ENCODE measurements at places on chromosomes 6 and 20. TPM values are rescaled to one million over a fixed set of nuclear protein-coding genes. Genes with fewer than 3 reads are reported as not detected.

Gene ENPP1
- 2.5 TPM for total RNA-seq

Gene TFB1M
- total RNA-seq, result 20.8 TPM

Gene MYB
- total RNA-seq, result 0.13 TPM

Gene NT5E
- 223 TPM for total RNA-seq

Gene EFCAB8
- 0.07 TPM for total RNA-seq

Gene XKR7
- total RNA-seq, result not detected

Gene FRMD1
- not detected for total RNA-seq

Gene OR2J3
- total RNA-seq, result not detected

Gene HEY2
- 0.46 TPM for total RNA-seq

Gene FOXC1
- 13.8 TPM for total RNA-seq

Gene C6orf141
- 6.0 TPM for total RNA-seq

Gene ADAM33
- 0.07 TPM for total RNA-seq

Gene TCF15
- 0.07 TPM for total RNA-seq

Gene SYTL3
- total RNA-seq, result 1.3 TPM

Gene HLA-DPA1
- not detected for total RNA-seq

Gene DDX39B
- total RNA-seq, result 507 TPM

Gene ADGB
- total RNA-seq, result not detected

Gene HMGCLL1
- 0.07 TPM for total RNA-seq

Gene CPNE5
- total RNA-seq, result 6.9 TPM

Gene PRND
- 1.8 TPM for total RNA-seq

Gene RNF8
- total RNA-seq, result 28.0 TPM

Gene L3MBTL3
- 68.6 TPM for total RNA-seq

Gene RSPH4A
- 0.13 TPM for total RNA-seq

Gene ALDH8A1
- 0.46 TPM for total RNA-seq

Gene CRISP2
- not detected for total RNA-seq

Gene TNFRSF21
- total RNA-seq, result 24.0 TPM

Gene OGFRL1
- total RNA-seq, result 17.6 TPM

Gene CFAP61
- not detected for total RNA-seq

Gene PNPLA1
- not detected for total RNA-seq

Gene PACRG
- total RNA-seq, result not detected

Gene BMP5
- total RNA-seq, result not detected

Gene POPDC3
- 2.4 TPM for total RNA-seq

Gene TCP11
- 0.18 TPM for total RNA-seq

Gene LKAAEAR1
- total RNA-seq, result not detected

Gene PAX1
- not detected for total RNA-seq

Gene LY6G6D
- not detected for total RNA-seq

Gene CCN5
- not detected for total RNA-seq

Gene SMAP1
- 21.7 TPM for total RNA-seq

Gene KIF25
- not detected for total RNA-seq

Gene RAD21L1
- total RNA-seq, result 0.14 TPM

Gene TBXT
- total RNA-seq, result not detected

Gene CD24
- 0.92 TPM for total RNA-seq

Gene KCNK5
- total RNA-seq, result not detected

Gene WFDC12
- not detected for total RNA-seq

Gene BNIP5
- not detected for total RNA-seq

Gene C6orf163
- 0.56 TPM for total RNA-seq

Gene FAM209B
- not detected for total RNA-seq

Gene TP53RK
- total RNA-seq, result 19.6 TPM

Gene C6orf15
- not detected for total RNA-seq

Gene EPPIN
- total RNA-seq, result not detected

Gene PSORS1C1
- total RNA-seq, result 2.4 TPM

Gene HTR1B
- total RNA-seq, result 64.4 TPM

Gene TGM3
- not detected for total RNA-seq

Gene SEMG2
- not detected for total RNA-seq

Gene DSP
- 0.07 TPM for total RNA-seq

Gene RIMS1
- total RNA-seq, result 0.67 TPM

Gene PPP1R16B
- 144 TPM for total RNA-seq

Gene TFAP2D
- total RNA-seq, result not detected

Gene GJE1
- not detected for total RNA-seq

Gene SF3B5
- total RNA-seq, result 133 TPM
